Muscle of back (tissue), 13 donors: ENCODE measurements at places on chromosomes 11 and 22. TPM values are rescaled to one million over a fixed set of nuclear protein-coding genes. Genes with fewer than 3 reads are reported as not detected.

The MUC2 gene
- 0.05 TPM for polyA plus RNA-seq

The KLHDC7B gene
- polyA plus RNA-seq: not detected

The OR8K3 gene
- not detected for polyA plus RNA-seq

The ENTHD1 gene
- not detected for polyA plus RNA-seq

The OR4C12 gene
- not detected for polyA plus RNA-seq

The LINC01488 gene
- not detected for polyA plus RNA-seq

The LRRC74B gene
- 0.07 TPM for polyA plus RNA-seq

The CASP5 gene
- polyA plus RNA-seq: 0.27 TPM

The KRTAP5-11 gene
- not detected for polyA plus RNA-seq

The ACER3 gene
- polyA plus RNA-seq: 6.1 TPM

The CHST1 gene
- 10.8 TPM for polyA plus RNA-seq

The DUSP18 gene
- 3.3 TPM for polyA plus RNA-seq

The OR52A1 gene
- not detected for polyA plus RNA-seq

The RASSF10 gene
- polyA plus RNA-seq: 0.13 TPM

GRCh38 chr11:76086743-76087635, 119.3 kb downstream of the WNT11 start:
- no peak for DNase-seq

- DNase-seq: no peak
Measured at GRCh38 chr22:44398856-44399837, 86.4 kb upstream of the SHISAL1 start.

- DNase-seq: no peak
Measured at GRCh38 chr11:30875806-30876205, 289.7 kb upstream of the MPPED2 start.

DNA sequence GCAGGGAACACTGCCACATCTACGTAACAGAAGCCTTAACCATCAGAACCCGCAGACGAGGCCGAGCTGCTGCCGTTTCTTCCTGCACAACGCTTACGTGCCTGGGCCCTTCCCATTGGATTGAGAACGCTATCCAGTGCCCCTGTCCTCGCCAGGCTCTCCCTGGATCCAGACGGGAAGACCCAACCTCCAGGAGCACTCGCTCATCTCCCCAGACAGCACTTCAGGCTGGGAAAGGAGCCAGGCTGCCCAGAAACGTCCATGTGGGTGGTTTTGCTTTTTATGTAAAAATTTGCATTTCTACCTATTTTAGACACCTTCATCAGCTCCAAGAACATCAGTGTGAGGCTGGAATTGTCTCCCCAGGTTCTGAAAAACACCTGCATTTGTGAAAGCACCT, 7.3 kb upstream of the CRYBB3 start:
- no peak for DNase-seq

DNA sequence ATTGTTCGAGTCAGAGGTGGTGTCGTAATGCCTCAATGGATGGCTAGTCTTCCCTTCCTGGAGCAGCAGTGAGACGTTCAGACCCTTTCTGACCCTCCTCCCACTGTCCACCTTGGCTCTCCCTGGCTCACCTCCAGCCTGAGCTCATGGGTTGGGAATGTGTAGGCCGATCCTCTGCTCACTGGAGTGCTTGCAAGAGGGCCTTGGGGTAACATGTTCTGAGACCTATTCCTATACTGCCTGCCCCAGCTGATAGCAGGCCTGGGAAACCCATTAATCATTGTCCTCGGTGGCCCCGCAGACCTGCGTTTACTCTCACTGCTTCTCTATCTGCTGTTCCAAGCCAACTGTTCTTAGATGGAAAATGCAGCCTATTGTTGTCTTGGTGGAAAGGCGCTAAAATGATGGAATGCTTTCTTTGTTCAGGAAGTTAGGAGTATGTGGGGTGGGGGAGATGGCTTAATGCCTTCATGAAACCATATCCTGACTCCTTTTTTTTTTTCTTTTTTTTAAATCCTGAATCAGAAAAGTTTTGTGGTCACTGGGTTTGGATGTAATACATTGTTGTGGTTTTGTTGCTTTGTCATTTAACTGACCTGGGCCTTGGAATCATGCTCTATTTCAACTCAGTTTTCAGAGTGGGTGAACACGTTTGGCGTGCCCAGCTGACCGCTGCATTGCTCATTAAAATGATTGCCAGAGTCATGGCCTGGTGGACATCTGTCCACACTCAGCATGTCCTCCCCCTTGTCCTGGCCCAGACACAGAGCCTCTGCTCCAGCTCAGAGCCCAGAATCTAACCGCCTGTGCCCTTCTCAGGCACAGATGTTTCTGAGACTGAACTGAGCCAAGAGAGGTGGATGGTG, 72.5 kb downstream of the MICAL2 start:
- DNase-seq: peak; percentile 87

DNA sequence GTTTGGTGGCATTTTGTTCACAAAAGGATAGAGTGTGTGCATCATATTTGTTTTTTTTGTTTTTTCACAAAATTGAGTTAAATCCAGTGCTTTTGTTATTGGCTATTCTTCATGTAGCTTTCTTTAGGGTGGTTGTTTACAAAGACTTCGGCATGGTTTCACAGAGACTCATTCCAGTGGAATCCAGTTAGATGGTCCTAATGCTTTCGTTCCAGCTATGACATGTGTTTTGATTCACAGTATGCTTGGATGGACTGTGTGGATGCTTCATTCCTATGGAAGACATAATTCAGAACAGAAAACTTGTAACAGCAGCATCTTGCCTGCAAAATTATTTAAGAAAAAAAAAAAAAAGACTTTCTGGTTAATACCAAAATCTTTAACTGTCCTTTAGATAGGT, 97.9 kb downstream of the PDHX start:
- peak; percentile 89 for DNase-seq

DNA sequence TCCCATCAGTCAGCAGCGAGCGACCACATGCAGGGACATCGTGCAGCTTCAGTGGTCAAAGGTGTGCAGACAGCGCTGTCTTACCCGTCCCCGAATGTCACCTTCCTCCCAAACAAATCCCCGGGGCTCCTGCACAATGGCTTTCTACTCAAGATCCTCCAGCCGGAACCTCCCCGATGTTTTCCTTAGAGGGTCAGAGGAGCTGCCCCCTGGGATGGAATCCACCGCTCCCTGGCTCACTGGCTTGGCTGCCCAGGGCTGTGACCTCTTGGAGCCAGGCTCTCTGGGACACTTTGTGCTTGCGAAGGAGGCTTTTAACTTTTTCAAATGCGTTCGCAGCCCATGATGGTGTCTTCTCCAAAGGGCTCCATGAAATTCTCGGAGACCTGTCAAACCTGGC, 17.3 kb upstream of the FGF19 start:
- DNase-seq: no peak

DNA sequence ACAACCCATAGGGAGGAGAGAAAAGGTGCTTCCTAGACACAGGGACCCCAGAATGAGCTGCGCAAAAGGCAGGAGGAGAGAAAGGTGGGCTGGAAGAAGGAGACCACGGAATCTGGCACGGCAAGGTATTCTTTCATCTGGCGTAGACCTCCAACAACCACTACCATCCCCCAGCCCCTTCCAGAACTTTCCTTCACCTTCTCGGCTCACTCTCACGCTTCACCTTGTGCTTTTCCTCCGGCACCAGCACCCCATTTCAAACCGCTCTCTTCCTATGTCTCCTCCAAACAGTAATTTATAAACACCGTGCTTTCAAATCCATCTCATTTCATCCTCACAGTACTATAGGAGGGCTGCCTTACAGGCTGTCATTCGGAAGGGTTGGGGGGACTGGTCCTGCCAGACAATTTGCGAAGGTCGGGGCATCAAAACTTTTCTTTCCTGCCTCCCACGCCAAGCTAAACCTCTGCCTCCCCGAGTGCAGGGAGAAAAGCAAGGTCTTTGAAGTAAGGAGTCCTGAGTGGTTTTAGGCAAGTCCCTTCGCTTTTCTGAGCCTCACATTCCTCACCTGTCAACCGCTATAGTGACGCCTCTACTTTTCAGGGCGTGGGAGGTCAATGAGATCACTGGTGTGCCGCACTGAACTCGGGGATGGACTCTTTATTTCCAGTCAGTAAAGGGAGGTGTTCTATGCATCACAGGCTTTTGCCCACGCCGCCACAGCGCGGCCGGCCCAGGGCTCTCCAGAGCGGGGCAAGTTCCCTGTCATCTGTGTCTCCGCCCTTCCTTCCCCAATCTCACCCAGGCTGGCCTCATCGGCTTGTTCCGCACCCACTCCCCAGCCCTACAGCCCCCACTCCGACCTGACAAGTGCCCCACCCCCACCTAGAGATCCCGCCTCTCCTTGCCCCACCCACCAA, 800 bp downstream of the KCTD21 start:
- DNase-seq: no peak

GRCh38 chr11:76630600-76631281, 39.8 kb downstream of the LRRC32 start:
- no peak for DNase-seq

DNA sequence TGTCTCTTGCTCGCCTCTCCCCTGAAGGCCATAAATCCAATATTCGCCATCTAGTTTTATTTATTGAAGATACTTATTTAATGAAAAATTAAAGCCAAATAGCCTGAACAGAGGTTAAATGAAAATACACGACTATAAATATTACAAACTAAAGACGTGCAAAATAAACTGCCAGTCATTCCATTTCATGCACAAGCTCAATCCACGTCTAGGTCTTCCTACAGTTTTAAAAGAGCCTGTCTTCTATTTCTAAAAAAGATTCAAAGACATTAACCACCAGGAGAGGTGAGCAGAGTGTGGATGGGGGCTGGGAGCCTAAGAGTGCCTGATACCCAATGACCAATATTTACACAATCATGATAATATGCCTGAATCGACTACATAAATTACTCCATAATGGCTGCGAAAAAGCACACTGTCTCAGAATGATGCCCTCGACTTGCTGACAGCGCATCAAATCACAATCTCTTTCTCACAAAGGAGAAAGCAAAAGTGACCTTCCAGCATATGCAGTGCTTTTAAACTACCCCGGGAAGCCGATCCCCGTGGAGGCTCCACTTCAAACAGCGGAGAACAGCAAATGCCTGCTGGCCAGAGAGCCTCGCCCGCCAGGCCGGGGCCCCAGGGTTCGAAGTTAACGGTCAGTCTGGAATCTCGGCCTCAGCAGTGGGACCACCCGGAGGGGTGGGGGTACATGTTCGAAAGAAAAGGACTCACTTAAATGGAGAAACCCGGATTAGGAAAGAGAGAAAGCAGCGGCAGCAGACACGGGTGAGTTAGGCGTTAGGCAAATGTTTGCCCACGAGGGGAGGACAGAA, 1.7 kb downstream of the FCHSD2 start:
- no peak for DNase-seq

DNA sequence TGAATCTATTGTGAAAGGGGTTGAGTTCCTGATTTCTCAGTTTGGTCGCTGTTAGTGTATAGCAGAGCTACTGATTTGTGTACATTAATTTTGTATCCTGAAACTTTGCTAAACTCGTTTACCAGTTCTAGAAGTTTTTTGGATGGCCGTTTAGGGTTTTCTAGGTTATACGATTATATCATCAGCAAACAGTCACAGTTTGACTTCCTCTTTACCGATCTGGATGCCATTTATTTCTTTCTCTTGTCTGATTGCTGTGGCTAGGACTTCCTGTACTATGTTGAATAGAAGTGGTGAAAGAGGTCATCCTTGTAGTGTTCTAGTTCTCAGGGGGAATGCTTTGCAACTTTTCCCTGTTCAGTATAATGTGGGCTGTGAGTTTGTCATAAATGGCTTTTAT, 24.6 kb upstream of the OOSP4B start:
- DNase-seq: no peak

DNA sequence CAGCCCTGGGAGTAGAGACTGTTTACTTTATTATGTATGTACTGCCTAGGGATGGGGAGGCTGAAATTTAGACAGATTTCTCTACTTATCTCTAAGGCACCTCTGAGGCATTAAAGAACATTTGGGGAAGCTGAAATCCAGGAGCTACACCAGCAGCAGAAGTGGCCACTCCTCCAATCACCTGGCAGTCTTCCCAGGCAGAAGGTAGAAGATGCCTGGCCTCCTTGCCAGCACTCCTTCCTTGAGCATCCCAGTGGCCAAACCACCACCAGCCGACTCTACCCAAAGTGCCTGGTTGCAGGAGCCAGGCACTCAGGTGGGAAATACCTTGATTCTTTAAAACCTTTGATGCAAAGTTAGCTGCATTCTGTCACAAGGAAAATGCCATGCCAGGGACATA, 1.9 kb upstream of the FAT3 start:
- DNase-seq: no peak

DNA sequence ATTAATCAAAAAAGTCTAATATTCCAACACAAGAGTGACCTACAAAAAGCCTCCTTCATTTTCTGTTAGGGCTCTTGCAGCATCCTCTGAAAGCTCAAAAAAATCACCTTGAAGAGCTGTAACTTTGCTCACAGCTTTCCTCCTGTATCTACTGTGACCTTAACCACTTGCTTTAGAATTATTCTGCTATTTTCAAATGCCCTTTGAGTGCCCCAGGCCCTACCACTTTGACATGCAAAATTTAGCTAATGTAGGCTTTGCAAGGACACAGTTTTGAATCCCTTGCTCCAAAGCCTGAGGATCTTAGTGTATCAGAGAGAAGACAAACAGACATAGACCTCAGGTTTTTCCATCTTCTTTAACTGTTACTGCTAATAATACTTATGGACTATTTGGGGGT, 253.1 kb downstream of the LRRC4C start:
- no peak for DNase-seq

GRCh38 chr11:68998390-68998911, 14.6 kb downstream of the MRGPRF start:
- peak; percentile 44 for DNase-seq

- no peak for DNase-seq
Measured at GRCh38 chr11:75518771-75519653, 6.7 kb downstream of the GDPD5 start.

DNA sequence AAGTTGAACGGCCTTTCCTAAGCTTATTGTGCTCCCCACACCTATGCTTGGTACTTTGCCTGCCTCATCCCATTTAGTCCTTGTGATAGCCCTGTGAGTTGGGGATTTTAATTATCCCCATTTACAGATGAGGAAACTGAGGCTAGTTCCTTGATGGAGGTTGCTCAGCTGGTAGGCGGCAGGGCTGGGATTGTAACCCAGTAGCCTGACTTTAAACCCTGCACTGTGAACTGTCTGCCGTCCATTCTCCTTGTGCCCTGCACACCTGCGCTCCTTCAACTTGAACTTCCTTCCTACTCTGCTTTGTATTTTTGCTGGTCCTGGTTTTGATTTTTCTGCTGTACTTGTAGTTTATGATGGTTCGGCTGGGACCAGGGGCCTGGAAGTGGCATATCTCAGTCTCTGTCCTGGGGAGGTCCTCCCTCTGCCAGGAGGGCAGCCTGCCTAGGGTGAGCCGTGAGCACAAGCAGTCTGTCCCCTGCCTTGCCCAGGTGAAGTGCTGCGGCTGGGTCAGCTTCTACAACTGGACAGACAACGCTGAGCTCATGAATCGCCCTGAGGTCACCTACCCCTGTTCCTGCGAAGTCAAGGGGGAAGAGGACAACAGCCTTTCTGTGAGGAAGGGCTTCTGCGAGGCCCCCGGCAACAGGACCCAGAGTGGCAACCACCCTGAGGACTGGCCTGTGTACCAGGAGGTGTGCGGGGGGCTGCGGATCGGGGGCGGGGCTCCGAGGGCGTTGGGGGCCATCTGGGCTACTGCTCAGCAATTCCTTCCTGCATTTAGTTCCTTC, 52.4 kb downstream of the CD82 start:
- DNase-seq: no peak

GRCh38 chr11:94907226-94907625, 66.1 kb downstream of the CWC15 start:
- no peak for DNase-seq

- DNase-seq: no peak
Measured at GRCh38 chr11:1055990-1056771, 18.5 kb upstream of the MUC2 start.
